Kidney tubule cell (primary cell): ENCODE measurements at places on chromosomes 5 and 9.

GRCh38 chr5:135398160-135398854 is 724 bp downstream of the MACROH2A1 start:
- DNase-seq = peak; percentile 66

DNA sequence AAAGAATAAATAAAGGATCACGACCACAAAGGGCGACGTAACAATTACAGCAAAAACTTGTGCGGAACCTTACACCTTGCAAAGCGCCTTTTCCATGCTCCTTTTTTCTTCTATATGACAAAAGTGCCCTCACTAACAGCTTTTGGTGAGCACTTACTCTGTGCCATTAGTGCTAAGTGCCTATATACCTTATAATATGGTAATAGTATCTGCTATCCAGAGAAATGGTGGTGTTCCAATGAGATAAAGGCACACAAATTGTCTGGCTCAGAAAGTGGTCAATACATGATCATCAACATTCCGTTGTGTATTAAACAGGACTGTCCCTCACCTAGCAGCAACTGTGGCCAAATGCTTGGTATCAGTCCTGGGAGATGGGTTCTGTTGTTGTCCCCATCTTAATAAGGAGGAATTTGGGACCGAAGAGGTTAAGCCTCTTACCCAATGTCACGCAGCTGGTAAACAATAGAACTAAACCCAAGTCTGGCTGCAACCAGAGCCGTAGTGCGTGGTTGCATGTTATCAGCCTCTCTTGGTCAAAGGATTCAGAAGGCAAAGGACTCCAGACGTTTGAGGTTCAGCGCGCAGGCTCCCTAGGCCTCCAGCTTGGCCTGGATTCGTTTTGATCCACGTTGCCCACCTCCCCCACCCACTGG is 564 bp upstream of the TOR2A start:
- DNase-seq = no peak

- peak; percentile 52 for DNase-seq
Observed at GRCh38 chr5:135344349-135344748, 54.7 kb downstream of the MACROH2A1 start.

GRCh38 chr9:124198331-124198730 is 59.4 kb upstream of the NEK6 start:
- DNase-seq = no peak

DNA sequence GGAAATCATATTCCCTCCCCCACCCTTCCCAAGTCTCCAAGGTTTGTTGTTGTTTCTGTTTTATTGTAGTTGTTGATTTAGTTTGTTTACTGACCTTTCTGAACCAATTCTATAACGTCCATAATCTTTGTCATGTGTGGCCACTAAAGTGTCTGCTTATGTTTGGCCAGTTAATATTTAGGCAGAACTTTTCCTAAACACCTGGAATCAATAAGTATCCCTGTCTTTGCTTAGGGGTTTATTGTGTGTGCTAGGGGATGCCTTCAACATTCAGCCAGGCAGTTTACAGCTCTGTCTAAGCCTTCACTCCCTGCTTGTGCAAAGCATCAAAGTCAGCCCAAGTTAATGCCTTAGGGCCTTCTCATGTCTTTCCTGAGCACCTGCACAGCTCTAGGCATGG is 16.9 kb upstream of the LECT2 start:
- DNase-seq = no peak

- DNase-seq = no peak
Observed at GRCh38 chr9:2608276-2608675, 13.3 kb upstream of the VLDLR start.

- no peak for DNase-seq
Observed at GRCh38 chr9:93676310-93677047, 100.1 kb downstream of the PHF2 start.

DNA sequence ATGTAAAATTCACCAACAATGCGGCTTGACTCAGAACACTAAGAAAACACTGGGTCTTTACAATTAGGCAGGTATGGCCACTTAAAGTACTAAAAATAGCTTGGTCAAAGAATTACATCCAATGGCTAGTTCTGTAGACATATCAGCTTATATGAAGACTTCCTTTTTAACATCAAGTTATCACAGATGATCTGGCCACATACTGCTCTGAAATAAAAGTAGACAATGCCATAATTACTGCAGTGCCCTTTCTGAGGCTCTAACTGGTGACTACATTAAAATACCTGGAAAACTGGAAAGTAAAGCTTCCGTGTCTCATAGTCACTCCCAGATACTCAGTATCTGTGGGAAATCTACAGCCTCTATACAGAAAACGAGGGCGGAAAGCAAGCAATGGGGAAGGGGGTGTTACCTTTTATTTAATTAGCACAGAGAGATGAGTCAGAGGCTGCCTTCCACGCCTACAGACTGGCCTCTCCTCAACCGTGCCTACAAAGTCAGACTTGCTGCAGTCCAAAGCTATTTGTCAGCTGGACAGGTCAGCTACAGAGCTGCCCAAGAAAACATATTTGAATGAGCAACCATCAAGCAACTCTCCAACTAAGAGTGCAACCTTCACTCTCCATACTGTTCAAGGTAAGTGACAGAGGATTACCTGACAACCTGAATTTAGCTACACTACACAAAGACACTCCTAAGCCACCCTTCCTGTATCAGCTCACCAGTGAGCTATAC is 8.7 kb downstream of the SERINC5 start:
- peak; percentile 96 for DNase-seq

- no peak for DNase-seq
Observed at GRCh38 chr9:14198047-14198840, 115.7 kb downstream of the NFIB start.

DNA sequence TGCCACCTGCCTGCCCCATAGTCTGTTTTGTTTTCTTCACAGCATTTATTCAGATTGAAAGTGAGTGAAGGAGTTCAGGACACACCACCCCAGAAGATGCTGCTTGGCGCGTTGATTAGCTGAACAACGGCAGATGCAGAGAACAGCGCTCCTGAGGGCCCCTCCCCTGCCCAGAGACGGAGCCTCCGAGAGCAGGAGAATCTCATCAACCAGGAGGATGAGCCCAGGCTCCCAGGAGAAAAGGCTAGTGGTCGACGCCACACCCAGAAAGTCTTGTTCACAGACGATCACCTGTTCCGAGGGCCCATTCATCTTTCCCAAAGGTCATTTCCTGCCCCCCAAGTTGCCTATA is 180.4 kb upstream of the PPP1R26 start:
- DNase-seq = no peak

GRCh38 chr5:100676817-100677631 is 141.8 kb downstream of the FAM174A start:
- no peak for DNase-seq

DNA sequence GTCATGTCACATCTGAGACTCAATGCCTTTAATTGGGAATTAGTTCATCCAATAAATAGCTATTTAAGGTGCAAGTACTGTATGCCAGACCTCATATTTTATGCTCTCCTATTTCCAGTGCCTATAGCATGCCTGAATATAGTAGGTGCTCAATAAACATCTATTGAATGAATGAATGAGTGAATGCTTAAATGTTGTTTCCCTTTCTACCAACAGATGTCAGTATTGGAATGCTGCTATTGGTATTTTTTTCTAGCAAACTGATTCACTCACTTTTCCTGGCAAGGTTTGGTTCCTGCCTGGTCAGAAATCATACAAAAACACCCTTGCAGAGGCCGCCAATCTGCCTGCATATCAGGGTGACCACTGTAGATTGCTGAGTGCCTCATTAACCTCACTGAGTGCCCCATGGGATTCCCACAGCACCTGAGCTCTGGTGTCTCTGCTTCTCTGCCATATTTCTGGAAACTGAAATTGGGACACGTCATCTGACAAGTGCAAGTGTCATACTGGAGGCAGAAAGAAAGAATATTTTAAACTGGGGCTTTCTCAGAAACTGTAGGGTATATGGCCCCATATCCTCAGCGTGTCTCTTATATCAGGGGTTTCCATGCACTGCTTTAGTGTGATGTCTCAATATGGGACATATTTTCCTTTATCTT is 359.7 kb downstream of the TRIM32 start:
- no peak for DNase-seq

GRCh38 chr9:105073147-105073546 is 145.2 kb upstream of the ABCA1 start:
- DNase-seq = no peak

DNA sequence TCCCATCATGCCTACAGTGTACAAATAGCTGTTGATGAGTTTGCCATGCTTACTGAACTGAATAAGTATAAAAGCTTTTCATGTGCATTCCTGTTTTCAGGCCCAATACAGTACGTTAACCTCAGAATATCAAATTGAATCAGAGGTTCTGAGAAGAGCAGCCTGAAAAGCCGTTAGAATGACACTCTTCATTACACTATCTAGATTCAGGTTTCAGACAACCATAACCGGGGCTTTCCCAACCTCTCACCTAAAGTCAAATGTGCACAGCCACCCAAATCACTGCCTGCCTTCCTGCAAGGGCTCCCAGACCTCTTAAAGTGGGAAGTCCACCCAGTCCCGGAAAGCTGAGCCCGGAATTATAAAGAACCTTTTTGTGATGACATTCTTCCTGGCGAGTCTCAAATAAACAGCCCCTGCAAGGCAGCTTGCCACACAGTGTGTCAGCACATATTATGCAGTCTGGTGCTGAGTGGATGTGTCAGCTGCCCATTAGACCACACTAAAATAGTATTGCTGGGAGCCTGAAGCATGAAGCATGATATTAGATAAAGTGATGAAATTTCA is 245.8 kb downstream of the TLE4 start:
- DNase-seq = peak; percentile 65

DNA sequence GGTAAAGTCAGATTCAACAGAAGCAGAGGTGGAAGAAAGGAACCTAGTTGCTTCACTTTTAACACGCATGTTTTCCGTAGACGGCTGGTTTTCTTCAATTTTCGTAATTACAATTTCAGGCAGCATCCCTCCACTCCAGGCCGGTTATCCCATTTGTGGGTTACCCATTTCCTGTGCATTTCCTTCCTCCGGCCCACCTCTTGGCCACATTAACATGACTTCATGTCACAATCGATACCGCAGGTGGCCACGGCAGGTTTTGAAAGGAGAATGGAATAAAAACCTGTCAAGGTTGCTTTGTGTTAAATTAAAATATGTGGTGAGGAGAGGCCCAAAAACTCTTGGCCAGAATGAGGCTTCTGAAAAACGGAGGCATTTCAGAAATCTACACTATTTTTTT is 130.2 kb downstream of the PCSK5 start:
- DNase-seq = no peak

- peak; percentile 9 for DNase-seq
Observed at GRCh38 chr5:72063219-72063819, 44.0 kb upstream of the MAP1B start.

DNA sequence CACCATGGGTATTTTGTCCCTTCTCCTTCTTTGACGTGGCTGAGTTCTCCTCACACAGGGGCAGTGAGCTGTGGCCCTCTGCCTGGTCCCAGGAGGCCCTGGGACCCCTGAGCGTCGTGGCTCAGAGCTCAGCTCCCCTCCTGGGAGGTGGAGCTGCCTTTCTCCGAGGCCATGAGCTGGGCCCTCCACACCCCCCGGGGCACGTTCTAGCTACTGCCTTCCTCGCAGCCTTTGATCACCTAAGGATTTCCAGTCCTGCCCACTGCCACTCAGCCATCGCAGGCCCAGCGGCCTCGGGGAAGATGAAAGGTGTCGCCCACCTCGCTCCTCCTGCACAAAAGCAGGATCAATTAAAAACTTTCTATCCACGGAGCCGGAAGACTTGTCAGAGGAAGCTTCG is 94.8 kb upstream of the RAPGEF1 start:
- no peak for DNase-seq

GRCh38 chr5:133919148-133920136 is 49.0 kb downstream of the C5orf15 start:
- DNase-seq = no peak

DNA sequence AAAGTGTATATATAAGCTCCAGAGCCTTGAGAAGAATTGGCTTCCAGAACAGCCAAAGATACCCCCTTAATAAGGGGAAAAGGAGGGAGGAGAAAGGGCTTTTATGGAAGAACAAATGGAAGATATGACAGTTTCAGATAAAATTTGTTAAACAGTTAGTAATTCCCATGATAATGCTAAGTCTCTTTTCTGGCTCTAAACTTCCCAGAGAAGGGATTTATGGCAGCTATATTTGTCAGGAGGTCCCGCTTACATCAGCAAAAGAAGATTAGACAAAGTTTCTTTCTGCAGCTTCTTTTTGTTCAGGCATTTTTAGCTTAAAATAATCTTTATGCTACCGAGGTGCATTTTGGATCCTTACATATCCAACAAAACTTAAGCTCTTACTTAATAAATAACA is 14.3 kb upstream of the SLC36A3 start:
- no peak for DNase-seq

- no peak for DNase-seq
Observed at GRCh38 chr5:18699681-18700080, 1065.4 kb downstream of the TAF11L14 start.

DNA sequence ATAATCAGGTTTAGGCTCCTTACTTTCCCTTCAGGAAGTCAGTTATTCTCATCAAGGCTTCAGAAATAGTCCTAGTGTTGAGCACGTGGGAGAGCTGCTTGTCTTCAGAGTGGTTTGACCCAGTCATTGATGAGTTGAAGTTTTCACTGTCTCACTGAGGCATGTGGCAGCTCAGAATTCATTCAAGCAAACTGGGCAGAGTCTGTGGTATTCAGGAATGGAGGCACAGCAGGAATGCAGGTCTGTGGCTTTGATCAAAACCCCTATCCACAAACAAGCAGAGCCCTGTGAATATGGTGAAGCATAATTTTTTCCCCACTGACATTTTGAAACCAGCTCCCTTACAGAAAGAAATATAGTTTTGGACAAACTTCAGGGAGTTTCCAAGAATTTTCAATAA is 207.3 kb downstream of the CD180 start:
- peak; percentile 96 for DNase-seq

DNA sequence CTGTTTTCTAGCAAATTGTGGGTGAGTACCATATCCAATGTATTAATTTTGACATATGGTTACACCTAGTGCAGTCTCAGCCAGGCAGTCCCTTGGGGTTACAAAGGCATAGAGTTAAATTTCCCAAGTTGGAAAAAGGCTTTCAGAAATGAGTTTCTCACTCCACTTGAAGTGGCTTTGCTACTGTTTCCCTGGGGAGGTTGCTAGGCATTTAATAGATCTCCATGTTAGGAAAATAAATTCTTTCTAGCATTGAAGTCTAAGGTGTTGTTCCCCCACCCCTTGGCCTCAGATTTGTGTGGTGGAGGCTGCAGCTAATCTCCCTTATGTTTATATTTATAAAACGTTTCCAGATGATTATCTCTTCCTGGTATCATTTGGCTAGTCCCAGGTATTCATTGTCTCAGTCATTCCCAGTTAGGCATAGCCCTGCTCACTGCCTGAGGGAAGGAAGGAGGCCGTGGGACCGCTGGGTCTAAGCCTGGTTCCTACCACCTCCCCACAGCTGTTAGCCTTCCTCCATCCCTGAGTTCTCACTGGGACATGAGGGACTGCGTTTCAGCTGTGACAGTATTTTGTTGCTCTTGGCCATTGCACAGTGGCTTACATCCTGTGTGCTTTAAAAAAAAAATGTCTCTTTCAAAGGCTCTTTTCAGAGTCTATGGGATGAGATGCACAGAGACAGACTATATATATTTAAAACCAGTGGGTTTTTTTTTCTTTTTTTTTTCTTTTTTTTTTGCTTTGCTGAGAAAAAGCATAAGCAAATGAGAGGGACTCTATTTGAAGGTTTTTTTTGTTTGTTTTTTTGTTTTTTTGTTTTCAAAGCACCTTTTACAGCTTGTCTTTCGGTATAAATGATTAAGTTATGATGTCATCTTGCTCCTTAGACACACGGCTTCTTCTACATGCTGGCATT is 121.5 kb downstream of the MAST4 start:
- peak; percentile 16 for DNase-seq

GRCh38 chr5:90017239-90017638 is 392.3 kb downstream of the CETN3 start:
- DNase-seq = no peak
